ENCODE measurements at places on chromosomes 13 and 19.

GRCh38 chr19:38655148-38655824 is 7.8 kb downstream of the ACTN4 start:
- no peak for DNase-seq

GRCh38 chr13:25692099-25692498 is 320.3 kb downstream of the ATP8A2 start:
- no peak for DNase-seq

DNA sequence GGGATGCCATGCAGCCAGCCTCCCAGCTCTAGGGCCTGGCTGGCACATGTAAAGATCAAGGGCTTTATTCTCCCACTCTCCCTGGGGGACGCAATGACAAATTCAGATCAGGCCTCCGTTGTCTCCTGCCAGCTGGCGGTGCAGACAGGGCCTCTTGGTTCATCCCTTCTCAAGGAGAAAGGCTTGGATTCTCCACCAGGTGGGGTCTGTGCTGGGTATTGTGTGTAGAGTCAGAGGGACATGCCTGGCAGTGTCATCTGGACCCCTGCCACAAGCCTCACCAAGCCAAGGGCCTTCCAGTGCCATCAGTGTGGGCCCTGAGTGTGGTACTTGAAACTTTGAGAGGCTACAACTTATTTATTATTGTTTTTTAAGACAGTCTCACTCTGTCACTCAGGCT is 8.4 kb upstream of the PTPRS start:
- DNase-seq: peak; percentile 23

DNA sequence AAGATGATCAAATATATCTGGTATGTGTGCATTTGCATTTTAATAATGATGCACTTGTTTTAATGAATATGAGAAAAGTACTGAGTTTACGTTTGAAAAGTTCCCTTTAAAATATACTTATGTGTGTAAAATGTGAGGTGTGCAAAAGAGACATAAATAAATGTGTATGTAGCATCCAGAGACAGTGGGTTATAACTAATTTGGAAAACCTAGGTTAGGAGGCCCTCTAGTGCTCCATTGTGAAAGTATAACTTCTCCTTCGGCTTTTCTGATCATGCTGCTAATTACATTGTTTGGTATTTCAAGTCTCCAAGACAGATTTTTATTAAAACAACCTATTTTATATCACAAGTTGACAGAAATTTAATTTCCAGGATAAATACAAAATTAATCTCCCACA is 30.1 kb downstream of the SCEL start:
- peak; percentile 30 for DNase-seq

DNA sequence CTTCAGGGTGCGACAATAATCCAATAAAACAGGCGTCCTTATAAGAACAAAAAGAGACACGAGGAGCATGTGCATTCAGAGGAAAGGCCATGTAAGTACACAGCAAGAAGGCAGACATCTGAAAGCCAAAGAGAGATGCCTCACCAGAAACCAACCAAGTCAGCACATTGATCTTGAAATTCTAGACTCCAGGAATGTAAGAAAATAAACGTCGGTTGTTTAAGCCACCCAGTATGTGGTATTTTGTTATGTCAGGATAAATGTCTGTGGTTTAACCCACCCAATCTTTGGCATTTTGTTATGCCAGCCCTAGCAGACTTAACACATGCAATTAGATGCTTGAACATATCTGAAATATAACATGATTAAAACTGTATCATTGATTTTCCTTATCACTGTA is 452.0 kb downstream of the SLITRK6 start:
- peak; percentile 80 for DNase-seq

- no peak for DNase-seq
Measured at GRCh38 chr19:51566489-51567100, 4.5 kb upstream of the ZNF175 start.

- peak; percentile 49 for DNase-seq
Measured at GRCh38 chr13:21670006-21670882, 629 bp upstream of the FGF9 start.

DNA sequence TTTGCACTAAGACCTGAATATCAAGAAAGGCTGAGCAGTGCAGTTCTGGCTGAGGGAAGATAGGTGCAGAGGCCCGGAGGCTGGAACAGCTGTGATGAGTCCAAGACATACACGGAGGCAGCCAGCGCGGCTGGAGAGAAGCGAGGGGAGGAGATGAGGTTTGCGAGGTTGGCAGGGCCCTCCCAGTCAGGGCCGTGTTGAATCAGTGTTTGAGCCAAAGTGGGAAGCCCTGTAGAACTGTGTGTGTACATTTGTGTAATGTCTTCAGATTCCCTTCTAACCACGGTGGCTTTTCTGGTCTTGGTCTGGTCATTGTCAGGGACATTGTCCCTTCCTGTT is 34.9 kb downstream of the PAK4 start:
- peak; percentile 10 for DNase-seq

DNA sequence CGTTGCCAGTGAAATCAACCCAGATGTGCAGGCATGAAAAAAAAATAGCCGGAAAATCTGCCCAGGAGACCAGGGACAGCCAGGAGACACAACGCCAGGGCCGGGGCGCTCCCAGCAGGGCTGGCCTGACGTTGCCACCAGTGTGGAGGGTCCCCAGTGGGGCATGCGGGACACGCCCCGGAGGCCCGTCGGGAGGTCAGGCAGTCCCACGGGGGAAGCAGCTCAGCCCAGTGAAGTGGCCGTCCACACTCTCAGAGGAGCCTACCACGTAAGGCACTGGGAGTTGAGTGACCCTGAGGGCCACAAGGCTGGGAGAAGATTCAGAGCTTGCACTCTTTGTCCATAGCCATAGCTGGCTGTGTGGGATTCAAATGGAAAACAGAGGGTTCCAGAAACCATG is 53.2 kb upstream of the GAS6 start:
- DNase-seq: no peak

DNA sequence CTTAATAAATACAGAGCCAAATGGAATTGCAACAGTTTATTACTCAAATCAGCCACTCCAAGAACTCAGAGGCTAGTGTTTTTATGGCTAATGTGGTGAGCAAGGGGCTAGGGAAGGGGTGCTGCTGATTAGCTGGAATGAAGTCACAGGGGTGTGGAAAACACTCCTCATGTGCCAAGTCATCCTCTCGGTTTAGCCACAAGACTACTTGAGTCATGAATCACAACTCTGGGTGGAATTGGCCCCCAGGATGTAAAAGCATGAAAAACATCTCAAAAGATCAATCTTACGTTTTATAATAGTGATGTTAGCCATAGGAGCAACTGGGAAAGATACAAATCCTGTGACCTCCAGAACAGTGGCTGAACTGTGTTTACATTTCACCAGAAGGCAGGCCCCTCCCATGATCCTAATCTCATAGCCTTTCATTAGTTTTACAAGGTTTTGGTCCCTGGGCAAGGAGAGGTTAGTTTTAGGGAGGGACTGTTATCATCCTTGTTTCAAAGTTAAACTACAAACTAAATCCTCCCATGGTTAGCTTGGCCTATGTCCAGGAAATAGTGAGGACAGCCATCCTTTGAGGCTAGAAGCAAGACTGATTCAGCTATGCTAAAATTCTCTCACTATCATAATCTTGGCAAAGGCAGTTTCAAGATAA is 2020.1 kb upstream of the PCDH20 start:
- DNase-seq: peak; percentile 99

DNA sequence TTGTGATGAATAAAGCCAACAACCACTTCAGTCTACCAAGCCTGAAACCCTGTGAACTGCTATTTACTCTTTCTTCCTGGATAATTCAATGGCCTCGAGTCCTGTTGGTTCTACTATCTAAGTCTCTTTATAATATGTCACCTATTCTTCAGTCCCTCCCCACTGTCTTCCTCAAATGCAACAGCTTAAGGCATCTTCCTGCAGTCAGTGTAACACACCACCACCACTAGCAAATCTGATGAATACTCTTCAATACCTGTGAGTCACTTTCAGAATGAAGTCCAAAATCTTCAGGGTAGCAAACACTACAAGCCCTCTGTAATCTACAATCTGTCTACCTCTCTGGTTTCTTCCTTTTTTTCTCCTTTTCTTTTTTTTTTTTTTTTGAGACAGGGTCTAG is 32.9 kb downstream of the ZDHHC20 start:
- DNase-seq: no peak

DNA sequence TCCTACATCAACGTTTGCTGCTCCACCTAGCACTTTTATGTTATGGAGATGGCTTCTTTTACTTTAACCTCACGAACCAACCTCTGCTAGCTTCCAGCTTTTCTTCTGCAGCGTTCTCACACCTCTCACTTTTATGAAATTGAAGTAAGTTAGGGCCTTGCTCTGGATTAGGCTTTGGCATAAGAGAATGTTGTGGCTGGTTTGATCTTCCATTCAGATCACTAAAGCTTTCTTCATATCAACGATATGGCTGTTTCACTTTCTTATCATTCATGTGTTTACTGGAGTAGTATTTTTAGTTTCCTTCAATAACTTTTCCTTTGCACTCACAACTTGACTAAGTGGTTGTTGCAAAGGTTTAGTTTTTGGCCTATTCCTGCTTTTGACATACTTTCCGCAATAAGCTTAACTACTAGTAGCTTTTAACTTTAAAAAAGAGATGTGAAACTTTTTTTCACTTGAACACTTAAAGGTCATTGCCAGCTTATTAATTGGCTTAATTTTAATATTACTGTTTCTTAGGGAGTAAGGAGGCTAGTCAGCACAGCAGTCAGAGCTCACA is 60.0 kb upstream of the SPRY2 start:
- no peak for DNase-seq

GRCh38 chr19:45670670-45671453 is 2.8 kb downstream of the GIPR start:
- peak; percentile 74 for DNase-seq

- DNase-seq: no peak
Measured at GRCh38 chr13:50466456-50466855, 377.0 kb downstream of the DLEU7 start.

- DNase-seq: no peak
Measured at GRCh38 chr19:46033401-46033800, 7.4 kb downstream of the IGFL4 start.
